ENCODE measurements at places on chromosomes 4 and X. TPM values are rescaled to one million over a fixed set of nuclear protein-coding genes. Genes with fewer than 3 reads are reported as not detected.
A peak's percentile ranks its signal among the peaks of the same experiment; 100 is the strongest.

DNA sequence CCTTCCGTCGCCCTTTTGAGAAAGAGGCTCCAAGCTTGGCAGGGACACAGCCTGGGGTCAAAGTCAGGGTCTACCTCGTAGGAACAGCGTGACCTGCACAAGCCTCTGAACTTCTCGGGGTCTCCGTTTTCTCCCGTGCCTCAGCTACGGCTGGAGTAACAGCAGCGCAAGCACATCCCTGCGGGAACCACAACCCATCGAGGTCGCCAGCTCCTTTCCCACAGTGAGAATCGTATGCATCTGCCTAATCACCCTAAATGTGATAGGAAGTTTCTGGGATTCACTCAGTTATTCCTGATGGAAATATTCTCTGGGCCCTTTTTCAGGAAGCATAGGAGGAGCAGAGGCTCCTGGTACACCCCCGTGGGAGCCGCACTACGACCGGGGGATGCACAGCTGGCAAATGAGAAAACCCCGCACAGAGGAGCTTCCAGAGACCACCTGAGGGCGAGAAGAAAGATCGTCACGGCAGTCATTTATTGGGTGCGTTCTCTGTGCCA, 24.7 kb downstream of the PPP2R2C start:
- no peaks in the 10 kb centered on the region for H3K27me3 ChIP-seq
- no peak overlapping the region for H3K27ac ChIP-seq
- H3K4me3 ChIP-seq, result no peak overlapping the region
- H3K36me3 ChIP-seq, result no peaks in the 10 kb centered on the region

- H3K4me1 ChIP-seq, result no peaks in the 10 kb centered on the region
- DNase-seq, result no peak
- H3K36me3 ChIP-seq, result peaks cover 13% of the 10 kb centered on the region
- no peak overlapping the region for H3K4me3 ChIP-seq
- no peaks in the 10 kb centered on the region for H3K27me3 ChIP-seq
- H3K27ac ChIP-seq, result no peak overlapping the region
Observed at GRCh38 chrX:10143071-10143983, 13.4 kb upstream of the CLCN4 start.

The EDA2R gene
- 1.9 TPM for total RNA-seq

GRCh38 chr4:88765729-88766128, 68.1 kb upstream of the NAP1L5 start:
- peaks cover 3% of the 10 kb centered on the region for H3K4me1 ChIP-seq
- peak; percentile 79 for DNase-seq
- no peak overlapping the region for H3K27ac ChIP-seq
- H3K36me3 ChIP-seq, result no peaks in the 10 kb centered on the region
- no peak overlapping the region for H3K4me3 ChIP-seq
- no peaks in the 10 kb centered on the region for H3K27me3 ChIP-seq

- H3K27ac ChIP-seq, result no peak overlapping the region
- H3K4me1 ChIP-seq, result no peaks in the 10 kb centered on the region
- H3K36me3 ChIP-seq, result no peaks in the 10 kb centered on the region
- H3K4me3 ChIP-seq, result no peak overlapping the region
Observed at GRCh38 chrX:119218198-119218597, 17.9 kb upstream of the PGRMC1 start.

The HELT gene
- total RNA-seq, result not detected

DNA sequence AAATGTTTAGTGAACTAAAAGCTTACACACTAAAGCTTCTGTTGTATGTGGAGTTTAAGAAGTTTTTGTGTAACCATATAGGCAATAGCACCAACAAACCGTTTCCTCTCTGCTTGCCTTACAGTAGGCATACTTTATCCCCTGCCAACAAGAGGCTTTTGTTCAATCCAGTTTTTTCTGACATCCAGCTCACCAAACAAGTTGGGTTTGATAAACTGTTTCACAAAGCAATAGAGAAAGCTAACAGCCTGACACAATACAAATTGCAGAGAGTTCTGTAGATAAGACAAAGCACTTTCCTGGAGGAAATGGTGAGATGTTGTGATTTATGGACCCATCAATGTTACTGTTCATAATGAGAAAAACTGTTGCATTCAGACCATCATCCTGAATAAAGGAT, 53.8 kb downstream of the PACRGL start:
- H3K36me3 ChIP-seq, result no peaks in the 10 kb centered on the region
- H3K4me1 ChIP-seq, result no peaks in the 10 kb centered on the region
- no peak overlapping the region for H3K27ac ChIP-seq
- no peaks in the 10 kb centered on the region for H3K27me3 ChIP-seq
- DNase-seq, result no peak
- no peak overlapping the region for H3K4me3 ChIP-seq

DNA sequence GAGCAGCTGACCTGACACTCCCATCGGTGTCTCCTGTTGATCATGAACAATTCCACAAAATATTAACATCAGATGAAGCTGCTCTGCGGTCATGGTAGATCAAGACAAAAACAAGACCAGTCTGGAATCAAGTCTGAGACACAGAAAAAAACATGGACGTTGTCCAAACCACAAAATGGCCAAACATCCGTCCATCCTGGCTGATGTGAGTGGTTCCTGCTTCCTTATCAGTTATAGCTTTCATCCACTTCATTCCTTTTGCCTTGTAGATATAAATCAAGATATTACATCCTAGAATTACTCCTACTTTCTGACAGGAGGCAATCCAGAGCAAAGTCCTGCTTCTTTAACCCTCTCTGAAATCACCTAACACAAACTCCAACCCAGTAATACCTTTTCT, 28.8 kb upstream of the PCSK1N start:
- no peak overlapping the region for H3K4me3 ChIP-seq
- H3K27me3 ChIP-seq, result no peaks in the 10 kb centered on the region
- H3K4me1 ChIP-seq, result peaks cover 2% of the 10 kb centered on the region

GRCh38 chr4:6594826-6595355, 19.9 kb downstream of the MAN2B2 start:
- H3K36me3 ChIP-seq, result peaks cover 5% of the 10 kb centered on the region
- H3K27me3 ChIP-seq, result no peaks in the 10 kb centered on the region
- no peak for DNase-seq
- no peak overlapping the region for H3K27ac ChIP-seq
- H3K4me1 ChIP-seq, result no peaks in the 10 kb centered on the region
- H3K4me3 ChIP-seq, result no peak overlapping the region

DNA sequence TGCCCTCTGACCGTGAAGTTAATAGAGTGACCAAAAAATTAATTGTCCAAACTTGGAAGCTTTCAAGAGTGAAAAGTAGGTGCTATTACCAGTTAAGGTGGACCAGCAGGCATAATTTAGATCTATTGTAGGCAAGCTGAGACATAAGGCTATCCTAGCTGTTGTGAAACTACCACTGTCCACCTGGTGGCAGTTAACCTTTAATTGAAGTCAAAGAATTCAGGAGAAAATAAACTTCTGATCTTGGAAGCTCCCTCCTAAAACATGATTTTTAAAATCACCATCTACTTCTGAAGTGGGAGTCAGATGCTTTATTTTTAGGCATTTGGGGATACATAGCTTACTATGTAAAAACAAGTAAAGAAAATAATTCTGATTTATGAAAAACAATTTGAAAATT, 636.3 kb upstream of the HTR2C start:
- no peak overlapping the region for H3K4me3 ChIP-seq
- H3K36me3 ChIP-seq, result no peaks in the 10 kb centered on the region
- H3K27ac ChIP-seq, result no peak overlapping the region
- H3K27me3 ChIP-seq, result no peaks in the 10 kb centered on the region
- DNase-seq, result no peak

The JCHAIN gene
- total RNA-seq, result not detected

The DUX4 gene
- total RNA-seq, result not detected

DNA sequence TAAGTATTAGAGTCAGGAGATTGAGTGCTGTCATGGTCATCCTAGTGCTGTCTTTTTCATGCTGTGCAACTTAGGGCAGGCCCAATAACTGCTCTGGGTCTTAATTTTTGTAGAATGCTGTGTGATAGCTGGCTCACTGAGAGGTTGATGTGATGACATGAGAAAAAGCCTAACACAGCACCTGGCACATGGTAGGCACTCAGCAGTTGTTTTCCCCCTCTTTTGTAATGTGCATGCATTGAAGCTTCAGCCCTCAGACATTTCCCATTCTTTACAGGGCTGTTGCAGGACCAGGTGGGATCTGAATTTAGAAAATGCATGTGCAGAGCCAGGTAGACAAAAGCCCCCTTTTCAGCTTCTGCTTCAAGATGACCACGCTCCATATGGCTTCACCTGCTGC, 44.1 kb upstream of the SOX3 start:
- H3K36me3 ChIP-seq, result no peaks in the 10 kb centered on the region
- H3K4me3 ChIP-seq, result no peak overlapping the region
- no peaks in the 10 kb centered on the region for H3K4me1 ChIP-seq
- no peak for DNase-seq

GRCh38 chr4:17448689-17449088, 63.2 kb downstream of the QDPR start:
- no peaks in the 10 kb centered on the region for H3K36me3 ChIP-seq
- no peak overlapping the region for H3K4me3 ChIP-seq
- peaks cover 9% of the 10 kb centered on the region for H3K4me1 ChIP-seq
- peak overlapping the region; percentile 67 for H3K27ac ChIP-seq
- DNase-seq, result peak; percentile 62

The KIAA1210 gene
- total RNA-seq, result not detected

- DNase-seq, result no peak
- H3K4me3 ChIP-seq, result no peak overlapping the region
- H3K27me3 ChIP-seq, result no peaks in the 10 kb centered on the region
- no peaks in the 10 kb centered on the region for H3K36me3 ChIP-seq
- no peaks in the 10 kb centered on the region for H3K4me1 ChIP-seq
Observed at GRCh38 chr4:93436000-93436626, 392.4 kb upstream of the ATOH1 start.

- DNase-seq, result no peak
- H3K4me3 ChIP-seq, result no peak overlapping the region
- H3K27me3 ChIP-seq, result no peaks in the 10 kb centered on the region
- H3K4me1 ChIP-seq, result no peaks in the 10 kb centered on the region
Observed at GRCh38 chr4:59983852-59984251, 1216.3 kb upstream of the ADGRL3 start.

DNA sequence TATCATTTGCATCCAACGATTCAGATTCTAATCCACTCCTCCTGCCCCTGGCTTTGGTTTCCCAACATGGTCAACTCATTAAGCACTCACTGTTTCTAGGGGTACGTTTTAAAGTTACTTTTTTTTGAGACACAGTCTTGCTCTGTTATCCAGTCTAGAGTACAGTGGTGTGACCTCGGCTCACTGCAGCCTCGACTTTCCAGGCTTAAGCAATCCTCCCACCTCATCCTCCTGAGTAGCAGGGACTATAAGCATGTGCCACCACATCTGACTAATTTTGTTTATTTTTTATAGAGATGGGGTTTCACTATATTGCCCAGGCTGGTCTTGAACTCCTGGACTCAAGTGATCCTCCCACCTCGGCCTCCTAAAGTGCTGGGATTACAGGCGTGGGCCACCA, 48.9 kb downstream of the TMEM156 start:
- H3K4me3 ChIP-seq, result no peak overlapping the region
- H3K4me1 ChIP-seq, result no peaks in the 10 kb centered on the region
- H3K27ac ChIP-seq, result no peak overlapping the region

GRCh38 chr4:55340266-55340665, 5.8 kb upstream of the SRD5A3 start:
- no peaks in the 10 kb centered on the region for H3K27me3 ChIP-seq
- no peaks in the 10 kb centered on the region for H3K4me1 ChIP-seq
- DNase-seq, result no peak
- no peak overlapping the region for H3K4me3 ChIP-seq
- no peaks in the 10 kb centered on the region for H3K36me3 ChIP-seq

DNA sequence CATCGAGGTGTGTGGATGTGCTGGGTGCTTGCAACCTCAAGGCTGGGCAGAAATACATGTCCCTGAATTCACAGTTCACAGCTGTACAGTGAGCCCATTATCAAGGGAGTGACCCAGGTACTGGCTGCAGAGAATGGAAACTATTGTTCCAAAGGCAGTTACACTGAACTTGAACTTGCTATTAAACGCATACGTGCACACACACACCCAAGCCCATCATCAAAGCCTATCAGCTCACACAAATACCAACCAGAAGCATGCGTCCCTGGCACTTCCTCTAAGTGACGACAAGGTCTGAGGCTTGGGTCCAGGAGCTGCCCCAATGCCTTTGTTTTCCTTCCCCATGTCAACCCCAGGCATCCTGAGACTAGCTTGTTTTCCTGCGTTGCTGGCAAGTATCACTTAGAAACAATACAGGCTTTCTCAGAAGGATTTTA, 88.6 kb downstream of the IRF2 start:
- no peak overlapping the region for H3K4me3 ChIP-seq
- peaks cover 17% of the 10 kb centered on the region for H3K36me3 ChIP-seq
- no peaks in the 10 kb centered on the region for H3K27me3 ChIP-seq
- H3K27ac ChIP-seq, result peak overlapping the region; percentile 59

DNA sequence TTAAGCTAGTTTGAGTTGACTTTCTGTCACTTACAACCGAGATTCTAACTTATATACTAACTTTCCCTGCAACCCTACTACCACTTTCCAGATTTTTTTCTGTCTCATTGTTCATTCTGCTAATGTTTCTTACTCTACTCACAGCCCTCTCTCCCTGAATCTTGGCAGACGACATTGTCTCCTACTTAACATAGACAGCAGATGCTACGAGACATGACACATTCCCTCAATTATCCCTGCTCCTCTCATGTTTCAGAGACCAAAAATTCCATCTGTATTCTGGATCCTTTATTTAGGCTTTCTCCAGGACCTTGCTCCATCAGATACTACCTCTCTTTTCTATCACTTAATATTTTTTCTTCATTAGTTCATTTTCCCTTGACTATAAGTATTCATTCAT, 379.1 kb upstream of the TEX13C start:
- no peaks in the 10 kb centered on the region for H3K36me3 ChIP-seq
- H3K4me1 ChIP-seq, result no peaks in the 10 kb centered on the region
- no peak overlapping the region for H3K4me3 ChIP-seq
- DNase-seq, result no peak
- no peak overlapping the region for H3K27ac ChIP-seq

DNA sequence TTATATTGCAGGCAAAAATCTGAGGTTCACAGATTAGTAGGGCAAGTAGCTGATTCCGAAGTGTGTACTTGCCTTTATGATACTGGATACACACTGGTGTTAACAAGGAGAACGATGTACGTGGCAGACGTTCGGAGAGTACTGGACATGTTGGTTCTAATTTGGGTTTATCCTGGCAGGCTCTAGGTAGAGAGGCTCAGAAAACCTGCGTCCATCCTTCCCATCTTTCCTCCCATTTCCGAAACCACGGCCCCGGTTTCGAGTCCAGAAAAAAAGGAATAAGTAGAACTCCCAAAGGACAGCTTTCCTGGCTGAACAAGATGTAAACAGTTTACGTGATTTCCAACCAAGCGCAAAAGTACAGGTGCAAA, 351 bp upstream of the SLC30A9 start:
- DNase-seq, result no peak
- no peaks in the 10 kb centered on the region for H3K36me3 ChIP-seq
- peak overlapping the region; percentile 60 for H3K27ac ChIP-seq
- H3K27me3 ChIP-seq, result no peaks in the 10 kb centered on the region
- H3K4me3 ChIP-seq, result peak overlapping the region; percentile 96

- no peaks in the 10 kb centered on the region for H3K36me3 ChIP-seq
- no peak overlapping the region for H3K27ac ChIP-seq
- DNase-seq, result peak; percentile 53
- peaks cover 3% of the 10 kb centered on the region for H3K27me3 ChIP-seq
- no peaks in the 10 kb centered on the region for H3K4me1 ChIP-seq
Observed at GRCh38 chr4:5142726-5143125, 91.4 kb downstream of the STK32B start.

The CHRDL1 gene
- not detected for total RNA-seq

The F9 gene
- not detected for total RNA-seq
